GM23248 (cell line): ENCODE measurements at places on chromosomes 4 and X.

DNA sequence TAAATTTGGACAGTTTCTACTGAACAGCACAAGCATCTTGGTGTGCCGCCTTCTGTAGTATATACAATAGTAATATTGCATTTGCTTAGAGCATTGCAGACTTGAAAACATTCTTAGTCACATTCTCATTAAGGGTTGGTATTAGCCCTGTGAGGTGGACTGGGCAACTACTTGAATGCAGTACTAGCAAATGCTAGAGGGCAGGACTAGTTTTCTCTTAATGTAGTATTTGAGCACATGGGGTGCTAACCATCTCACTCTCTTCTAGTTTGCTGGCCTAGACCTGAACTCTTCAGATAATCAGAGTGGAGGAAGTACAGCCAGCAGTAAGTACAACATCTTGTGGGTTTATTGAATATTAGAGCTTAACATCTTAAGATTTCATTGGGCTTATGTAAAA, 3.2 kb downstream of the DDX3X start:
- peak; percentile 41 for DNase-seq

GRCh38 chr4:89468602-89469001, 161.0 kb upstream of the GPRIN3 start:
- no peak for DNase-seq

DNA sequence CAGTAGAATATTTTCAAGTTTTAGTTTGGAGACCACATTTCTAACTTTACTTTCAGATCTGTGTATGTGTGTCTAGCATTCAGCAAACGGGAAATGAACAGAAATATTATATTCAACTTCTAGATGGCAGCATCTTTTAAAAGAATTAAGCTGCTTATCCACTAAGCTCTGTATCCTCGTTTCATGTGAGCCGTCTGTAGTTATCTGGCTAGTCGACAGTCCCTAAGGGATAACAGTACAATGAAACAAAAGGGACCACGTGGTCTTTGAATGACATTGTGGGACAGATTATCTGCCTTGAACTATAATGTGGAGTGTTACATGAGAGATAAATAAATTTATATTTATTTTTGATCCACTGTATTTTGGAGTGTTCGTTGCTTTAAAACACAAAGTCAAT, 35.8 kb upstream of the PRSS12 start:
- no peak for DNase-seq

DNA sequence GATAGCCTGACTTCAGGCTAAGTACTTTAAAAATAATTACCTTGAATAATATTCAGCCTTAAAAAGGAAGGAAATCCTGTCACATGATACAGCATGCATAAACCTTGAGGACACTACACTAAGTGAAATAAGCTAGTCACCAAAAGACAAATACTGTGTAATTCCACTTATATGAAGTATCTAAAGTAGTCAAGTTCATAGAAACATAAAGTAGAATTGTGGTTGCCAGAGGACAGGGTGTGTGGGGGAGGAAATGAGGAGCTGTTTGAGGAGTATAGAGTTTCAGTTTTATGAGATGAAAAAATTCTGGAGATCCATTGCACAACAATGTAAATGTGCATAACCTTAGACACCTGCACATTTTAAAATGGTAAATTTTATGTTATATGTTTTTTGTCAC, 5.6 kb upstream of the STPG2 start:
- no peak for DNase-seq

DNA sequence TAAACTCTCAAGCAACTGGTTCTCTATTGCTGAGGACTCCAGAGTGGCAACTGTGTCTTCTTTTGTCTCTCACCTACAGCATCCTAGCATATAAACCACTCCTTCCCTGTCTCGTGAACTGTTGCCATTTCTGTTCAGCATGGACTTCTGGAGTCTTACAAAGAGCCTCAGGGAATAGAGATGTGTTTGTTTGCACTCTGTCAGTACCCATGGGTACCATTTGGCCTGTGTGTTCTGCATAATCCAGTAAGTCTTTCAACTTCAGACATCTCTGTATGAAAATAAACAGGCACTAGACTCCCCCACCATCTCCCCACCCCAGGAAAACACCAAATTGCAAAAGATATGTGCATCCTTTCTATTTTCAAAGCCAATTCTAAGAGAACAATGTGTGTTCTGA, 1351.6 kb upstream of the PABPC4L start:
- DNase-seq: no peak

DNA sequence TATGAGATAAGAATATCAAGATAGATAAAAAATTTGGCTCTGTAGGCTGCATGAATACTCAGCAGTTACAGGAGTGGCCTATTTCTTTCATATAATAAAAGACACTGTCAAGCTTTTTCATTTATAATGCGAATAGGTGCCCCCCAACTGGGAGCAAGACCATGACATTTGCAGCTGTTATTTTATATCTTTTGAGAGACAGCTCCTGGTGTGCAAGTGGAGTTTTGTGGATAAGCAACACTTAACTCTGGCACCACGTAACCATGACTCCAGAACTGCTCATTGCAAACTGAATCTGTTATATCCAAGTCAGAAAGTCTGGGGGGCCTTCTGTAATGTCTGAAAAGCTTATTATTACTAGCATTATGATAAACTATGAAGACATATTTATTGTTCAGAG, 1372.4 kb downstream of the C4orf33 start:
- DNase-seq: no peak
